ENCODE measurements at places on chromosomes 7 and 10. TPM values are rescaled to one million over a fixed set of nuclear protein-coding genes. Genes with fewer than 3 reads are reported as not detected.

The ECHDC3 gene
- 33.0 TPM for total RNA-seq

DNA sequence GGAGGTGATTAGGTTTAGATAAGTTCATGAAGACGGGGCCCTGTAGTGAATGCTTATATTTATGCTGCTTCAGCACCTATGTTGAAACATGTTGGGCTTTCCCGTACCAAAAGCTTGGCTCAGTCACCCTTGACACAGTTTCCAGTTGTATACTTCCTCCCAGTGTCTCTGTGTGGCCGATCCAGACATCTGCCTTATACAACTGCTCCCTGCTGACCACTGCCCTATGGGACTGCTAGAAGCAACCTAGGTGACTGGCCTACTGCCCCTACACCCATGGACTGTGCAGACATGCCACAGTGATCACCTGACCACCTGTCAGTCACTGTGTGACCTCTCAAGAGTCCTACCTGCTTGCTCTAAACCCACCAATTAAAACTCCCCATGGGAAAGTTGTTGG lies 22.6 kb upstream of the TSPAN13 start:
- no peak for DNase-seq

GRCh38 chr10:79409726-79410085 lies 35.7 kb downstream of the ZCCHC24 start:
- no peak for DNase-seq

The TBRG4 gene
- total RNA-seq = 24.2 TPM

DNA sequence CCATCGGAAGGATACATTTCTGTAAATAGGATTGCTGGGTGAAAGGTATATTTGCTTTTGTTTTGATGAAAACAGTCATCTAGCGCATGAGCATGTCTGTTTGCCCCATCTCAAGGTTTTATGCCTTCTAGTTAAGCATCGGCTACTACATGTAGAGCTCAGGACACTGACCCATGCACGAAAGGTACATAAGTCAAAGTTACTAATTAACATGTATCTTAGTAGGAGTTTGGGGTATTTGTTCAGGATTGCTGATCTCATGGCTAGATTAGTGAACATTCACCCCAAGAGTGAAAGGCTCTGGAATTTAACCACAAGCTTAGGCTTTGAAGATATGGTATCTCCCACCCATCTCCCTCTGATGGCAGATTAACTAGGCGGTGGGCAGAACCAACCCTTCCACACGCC lies 91.5 kb downstream of the RBM20 start:
- DNase-seq = no peak

DNA sequence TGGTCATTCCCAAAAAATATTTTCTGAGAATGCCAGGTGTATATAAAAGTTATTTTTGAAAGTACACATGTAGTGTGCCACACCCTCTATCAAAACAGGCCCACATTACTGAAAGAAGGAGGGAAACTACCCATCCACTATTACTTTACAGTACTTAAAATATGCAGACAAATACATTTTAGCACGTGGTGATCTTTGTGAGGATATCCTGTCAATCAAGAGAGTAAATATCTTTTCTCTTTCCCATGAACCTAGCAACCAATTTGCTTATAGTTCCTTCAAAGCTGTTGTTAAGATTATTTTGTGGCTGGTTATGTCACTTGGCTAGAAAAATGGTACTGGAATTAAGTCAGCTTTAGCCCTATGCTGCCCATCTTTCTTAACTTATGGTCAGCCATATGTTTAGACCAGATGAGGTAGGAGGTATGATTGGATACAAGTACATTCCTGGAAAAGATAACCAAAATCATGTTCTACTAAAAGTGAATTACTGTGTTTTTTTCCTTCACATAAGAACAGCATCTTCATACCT lies 70.1 kb downstream of the AUTS2 start:
- no peak for DNase-seq

The NPTX2 gene
- total RNA-seq = 0.30 TPM

DNA sequence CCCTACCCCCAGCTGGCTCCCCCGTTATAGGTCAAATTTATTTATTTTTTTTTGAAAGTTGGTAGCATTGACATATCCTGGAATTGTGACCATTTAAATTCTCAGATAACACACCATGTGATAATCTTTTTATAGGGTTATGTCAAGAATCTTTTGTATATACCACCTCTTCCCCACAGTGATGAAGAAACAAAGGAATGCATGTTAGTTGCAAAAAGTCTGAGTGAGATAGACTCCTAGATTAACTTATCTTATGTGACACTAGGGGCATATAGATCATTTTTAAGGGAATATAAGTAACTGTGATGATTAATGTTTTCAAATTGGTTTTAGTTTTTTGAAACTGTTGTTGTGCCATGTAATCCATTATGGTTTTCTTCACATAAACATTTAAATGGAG lies 68.3 kb downstream of the MLLT10 start:
- no peak for DNase-seq

The CFAP70 gene
- 7.9 TPM for total RNA-seq

DNA sequence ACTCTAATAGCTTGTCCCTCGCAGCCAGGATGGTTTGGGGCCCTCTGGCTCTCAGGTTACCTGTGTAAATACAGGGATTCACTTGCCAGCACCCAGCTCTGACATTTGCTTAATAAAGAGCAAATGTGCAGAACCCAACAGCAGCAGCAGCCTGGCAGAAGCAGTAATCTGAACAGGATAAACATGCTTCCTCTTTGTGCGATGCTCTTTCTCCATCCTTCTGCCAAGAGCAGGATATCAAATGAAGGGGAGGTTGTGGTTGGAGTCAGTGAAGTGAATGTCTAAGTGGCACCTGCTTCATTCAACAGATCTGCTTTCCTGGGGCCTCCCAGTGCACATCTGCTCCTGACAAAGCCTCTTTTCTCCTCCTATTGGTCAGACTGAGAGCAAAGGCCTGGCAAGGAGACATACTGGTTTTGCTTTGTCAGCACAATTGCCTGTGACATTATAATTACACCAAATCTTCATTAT lies 130.3 kb downstream of the NRF1 start:
- DNase-seq = no peak

- DNase-seq = no peak
These were observed 847 bp downstream of the BTAF1 start for GRCh38 chr10:91924212-91925021.

DNA sequence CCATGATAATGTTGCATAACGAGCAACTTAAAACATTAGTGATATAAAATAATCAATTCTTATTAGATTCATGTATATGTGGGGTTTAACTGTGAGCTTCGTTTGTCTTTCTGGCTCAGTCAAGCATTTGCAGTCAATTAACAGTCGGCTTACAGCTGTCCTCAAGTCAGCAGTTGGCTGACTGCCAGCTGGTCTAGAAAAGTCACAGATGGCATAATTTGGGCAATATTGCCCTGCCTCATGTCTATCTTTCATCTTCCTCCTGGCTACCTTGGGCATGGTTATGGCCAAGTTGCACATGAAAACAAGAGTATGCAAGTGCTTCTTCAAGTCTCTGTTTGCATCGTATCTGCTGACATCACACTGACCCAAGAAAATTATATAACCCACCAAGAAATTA lies 186.1 kb upstream of the ZWINT start:
- no peak for DNase-seq

GRCh38 chr7:92766461-92767003 lies 69.8 kb downstream of the CDK6 start:
- DNase-seq = no peak

DNA sequence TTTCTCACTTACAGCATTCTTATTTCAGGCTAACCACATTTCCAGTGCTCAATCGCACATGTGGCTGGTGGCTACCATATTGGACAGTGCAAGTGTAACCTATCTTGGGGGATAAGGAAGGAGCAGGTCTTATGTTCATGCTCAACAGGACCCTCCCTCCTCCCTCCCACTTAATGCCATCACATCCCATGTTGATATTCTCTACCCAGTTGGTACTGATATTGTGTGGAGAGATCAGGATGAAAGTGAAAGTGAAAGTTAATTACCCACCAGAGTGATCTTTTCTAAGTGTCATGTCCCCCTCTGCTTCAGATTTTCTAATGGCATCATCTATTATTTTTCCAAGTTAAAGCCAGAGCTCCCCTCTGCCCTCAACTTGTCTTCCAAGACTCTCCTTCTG lies 91.6 kb downstream of the BMPER start:
- DNase-seq = no peak

GRCh38 chr7:142519079-142520078 lies 229.9 kb upstream of the PRSS1 start:
- no peak for DNase-seq

Data from upper lobe of left lung (tissue), 6 donors.